Cardiac fibroblast (primary cell): ENCODE measurements at places on chromosomes 7 and 10.

GRCh38 chr7:51175316-51175991, 141.2 kb downstream of the COBL start:
- no peak for DNase-seq

- DNase-seq: peak; percentile 84
Observed at GRCh38 chr10:71964098-71964742, at the start of gene CHST3. TSS of gene CHST3 (plus strand) at chr10:71964395. CDS start at chr10:72005843, 41,448 bp downstream.

- peak; percentile 78 for DNase-seq
Observed at GRCh38 chr10:43892062-43892770, 243.5 kb upstream of the ZNF32 start.

GRCh38 chr10:14487488-14487883, 156.8 kb upstream of the FRMD4A start:
- DNase-seq: peak; percentile 30

DNA sequence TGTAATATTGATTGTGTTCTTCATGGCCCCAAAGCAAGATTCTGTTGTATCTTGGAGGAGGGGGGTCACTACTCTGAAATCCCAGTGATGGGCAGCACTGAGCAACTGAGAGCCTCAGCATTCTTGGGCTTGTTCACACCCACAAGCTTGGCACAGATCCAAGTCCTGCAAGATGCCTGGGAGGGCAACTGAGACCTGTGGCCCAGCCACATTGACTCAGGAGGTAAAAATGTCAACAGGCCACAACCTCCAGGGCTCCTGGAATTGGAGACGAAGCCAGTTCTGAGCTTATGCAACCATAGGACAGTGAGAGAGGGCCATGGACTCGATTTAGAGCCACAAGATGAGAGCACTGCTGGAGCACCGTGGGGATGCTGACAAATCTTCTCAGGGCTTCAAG, 3.1 kb upstream of the DOCK1 start:
- peak; percentile 70 for DNase-seq

- DNase-seq: peak; percentile 91
Observed at GRCh38 chr7:23396222-23397015, 73.9 kb downstream of the IGF2BP3 start.

DNA sequence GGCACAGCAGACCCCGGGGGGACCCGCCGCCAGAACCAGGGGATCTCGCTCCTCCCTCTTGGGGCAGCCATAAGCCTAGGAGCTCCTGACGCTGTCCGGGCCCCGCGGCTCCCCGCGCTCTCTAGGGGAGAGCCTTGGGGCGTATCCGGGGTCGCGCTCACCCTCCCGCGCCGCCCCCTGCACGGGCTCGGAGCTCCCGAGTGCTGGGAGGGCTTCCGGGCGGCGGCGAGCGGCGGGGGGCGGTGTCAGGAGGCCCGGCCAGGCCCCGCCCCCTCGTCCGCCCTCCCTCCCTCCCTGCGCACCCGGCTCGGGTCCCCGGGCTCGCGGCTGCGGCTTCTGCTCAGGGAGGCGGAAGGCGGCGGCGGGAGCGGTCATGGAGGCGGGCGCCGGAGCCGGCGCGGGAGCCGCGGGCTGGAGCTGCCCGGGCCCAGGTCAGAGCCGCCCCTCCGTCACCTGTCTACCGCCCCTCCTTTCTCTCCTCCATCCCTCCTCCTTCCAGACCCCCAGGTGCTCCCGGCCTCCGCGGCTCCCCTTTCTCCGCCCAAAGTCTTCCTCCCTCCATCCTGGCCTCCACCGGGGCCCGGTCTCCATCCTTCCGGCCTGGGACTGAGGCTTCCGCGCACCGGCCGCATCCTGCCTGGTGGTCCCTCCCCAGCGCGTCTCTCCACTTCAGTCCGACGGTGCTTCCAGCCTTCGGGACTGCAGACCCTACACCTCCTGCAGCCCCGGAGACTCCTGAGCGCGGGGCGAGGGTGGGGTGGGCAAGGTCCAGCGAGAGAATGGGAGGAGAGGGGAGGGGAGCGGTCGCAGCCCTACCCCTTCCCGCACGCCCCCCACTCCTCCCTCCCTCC, at the start of gene CCDC136:
CCDC136 (plus strand) TSS at position 848 of the 851 bp plus-strand sequence. CDS start 444 bp downstream, outside the sequence.
- DNase-seq: peak; percentile 50

- DNase-seq: peak; percentile 58
Observed at GRCh38 chr10:74432841-74433594, 282.0 kb downstream of the ADK start.

DNA sequence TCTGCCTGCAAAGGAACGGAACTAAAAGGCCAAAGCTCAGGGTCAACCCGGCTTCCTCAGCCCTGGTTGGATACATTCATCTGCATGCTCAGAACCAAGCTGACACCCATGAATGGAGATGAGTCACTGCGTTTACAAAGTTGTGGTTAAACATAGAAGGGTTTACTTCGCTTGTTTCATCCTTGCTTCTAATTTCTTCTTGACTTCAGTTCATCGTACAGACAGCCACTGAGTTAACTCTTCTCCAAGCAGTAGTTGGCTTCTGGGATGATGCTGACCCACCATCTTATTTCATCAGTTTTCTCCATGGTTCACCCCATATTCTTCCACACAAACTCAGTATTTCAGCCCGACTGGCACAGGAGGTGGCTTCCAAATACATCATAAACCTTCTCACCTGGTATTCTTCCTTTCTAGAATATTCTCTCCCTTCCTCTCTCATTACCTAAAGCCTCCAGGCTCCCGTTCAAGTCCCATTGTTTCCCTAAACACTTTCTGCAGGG, 166.3 kb upstream of the RNF32 start:
- peak; percentile 38 for DNase-seq

GRCh38 chr7:100157334-100158228, 942 bp downstream of the TRAPPC14 start:
- peak; percentile 78 for DNase-seq

GRCh38 chr7:123719197-123719721, 29.5 kb downstream of the WASL start:
- peak; percentile 40 for DNase-seq

DNA sequence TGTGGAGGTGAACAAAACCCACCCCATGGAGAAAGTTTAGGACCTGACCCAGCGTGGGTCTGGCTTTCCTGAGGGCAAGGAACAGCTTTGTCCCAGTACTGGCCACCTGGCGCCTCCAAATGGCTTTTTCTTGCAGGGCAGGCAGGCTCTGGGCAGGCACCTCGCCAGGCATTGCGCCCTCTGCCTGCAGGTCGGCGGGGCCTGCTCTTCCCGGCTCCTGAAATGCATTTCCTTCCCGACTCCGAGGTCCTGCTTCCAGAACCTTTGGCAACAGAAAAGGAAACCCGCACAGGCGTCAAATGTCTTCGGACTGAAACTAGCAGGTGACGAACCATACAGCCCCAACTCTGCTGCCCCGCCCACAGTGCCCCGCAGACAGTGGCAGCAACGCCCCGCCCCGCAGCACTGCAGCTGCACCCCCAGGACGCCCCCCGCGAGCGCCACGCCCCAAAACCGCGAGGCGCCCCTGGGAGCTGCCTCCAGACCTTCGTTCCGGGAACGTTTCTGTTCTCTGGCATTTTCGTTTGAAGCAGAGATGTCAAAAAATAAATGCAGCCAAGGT, 65.5 kb downstream of the C10orf143 start:
- DNase-seq: peak; percentile 5

- no peak for DNase-seq
Observed at GRCh38 chr10:102670871-102671434, 26.7 kb downstream of the TRIM8 start.

DNA sequence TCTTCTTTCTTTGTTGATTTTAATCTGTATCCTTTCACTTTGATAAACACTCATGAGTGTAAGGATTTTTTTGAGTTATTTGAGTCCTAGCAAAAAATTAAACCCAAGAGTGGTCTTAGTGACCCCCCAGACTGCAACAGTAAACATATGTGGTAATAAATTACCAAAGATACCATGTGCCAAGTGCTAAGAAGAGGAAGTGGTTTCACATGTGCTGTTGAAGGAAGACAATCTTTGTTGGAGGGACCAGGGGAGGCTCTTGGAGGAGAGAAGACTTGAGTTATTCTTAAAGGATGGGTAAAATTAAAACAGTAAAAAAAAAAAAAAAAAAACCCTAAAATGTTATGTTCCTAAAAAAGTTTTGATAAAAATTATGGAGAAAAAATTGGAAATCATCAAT, 150.2 kb downstream of the SEC23IP start:
- no peak for DNase-seq

GRCh38 chr7:496528-497295, 22.9 kb downstream of the PDGFA start:
- no peak for DNase-seq

GRCh38 chr10:14826076-14826829, 11.6 kb downstream of the CDNF start:
- DNase-seq: no peak

DNA sequence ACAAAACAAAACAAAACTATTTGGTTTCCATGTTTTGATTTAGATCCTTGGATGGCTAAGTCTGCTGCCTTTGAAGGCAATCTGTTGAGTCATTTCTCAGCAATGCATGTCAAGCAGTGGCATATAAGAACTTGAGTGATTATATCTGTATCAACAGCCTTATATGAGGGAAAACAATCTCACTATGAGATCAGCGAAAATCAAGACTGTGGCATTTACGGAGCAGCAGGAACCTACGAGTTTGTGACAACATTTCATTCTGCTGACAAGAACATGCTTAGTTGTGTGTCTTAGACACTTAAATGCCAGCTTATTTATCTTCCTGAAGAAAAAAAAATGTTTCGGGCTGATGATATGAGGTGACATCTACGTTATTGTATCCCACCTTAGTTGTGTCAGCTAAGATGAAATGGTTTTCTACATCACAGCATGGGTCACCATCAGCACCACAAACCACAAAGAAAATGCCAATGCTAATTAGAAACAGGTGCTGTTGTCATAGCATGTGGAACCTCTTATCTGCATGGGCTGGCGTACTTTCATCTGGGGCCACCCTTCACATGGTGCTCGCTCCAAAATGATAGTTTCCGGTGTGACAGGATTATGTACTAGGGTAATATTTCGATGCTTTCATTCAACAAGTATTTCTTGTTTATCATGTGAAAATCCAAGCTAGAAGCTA, 1085.5 kb downstream of the SORCS1 start:
- peak; percentile 61 for DNase-seq

- DNase-seq: peak; percentile 64
Observed at GRCh38 chr7:99386584-99387238, 12.2 kb downstream of the ARPC1B start.

DNA sequence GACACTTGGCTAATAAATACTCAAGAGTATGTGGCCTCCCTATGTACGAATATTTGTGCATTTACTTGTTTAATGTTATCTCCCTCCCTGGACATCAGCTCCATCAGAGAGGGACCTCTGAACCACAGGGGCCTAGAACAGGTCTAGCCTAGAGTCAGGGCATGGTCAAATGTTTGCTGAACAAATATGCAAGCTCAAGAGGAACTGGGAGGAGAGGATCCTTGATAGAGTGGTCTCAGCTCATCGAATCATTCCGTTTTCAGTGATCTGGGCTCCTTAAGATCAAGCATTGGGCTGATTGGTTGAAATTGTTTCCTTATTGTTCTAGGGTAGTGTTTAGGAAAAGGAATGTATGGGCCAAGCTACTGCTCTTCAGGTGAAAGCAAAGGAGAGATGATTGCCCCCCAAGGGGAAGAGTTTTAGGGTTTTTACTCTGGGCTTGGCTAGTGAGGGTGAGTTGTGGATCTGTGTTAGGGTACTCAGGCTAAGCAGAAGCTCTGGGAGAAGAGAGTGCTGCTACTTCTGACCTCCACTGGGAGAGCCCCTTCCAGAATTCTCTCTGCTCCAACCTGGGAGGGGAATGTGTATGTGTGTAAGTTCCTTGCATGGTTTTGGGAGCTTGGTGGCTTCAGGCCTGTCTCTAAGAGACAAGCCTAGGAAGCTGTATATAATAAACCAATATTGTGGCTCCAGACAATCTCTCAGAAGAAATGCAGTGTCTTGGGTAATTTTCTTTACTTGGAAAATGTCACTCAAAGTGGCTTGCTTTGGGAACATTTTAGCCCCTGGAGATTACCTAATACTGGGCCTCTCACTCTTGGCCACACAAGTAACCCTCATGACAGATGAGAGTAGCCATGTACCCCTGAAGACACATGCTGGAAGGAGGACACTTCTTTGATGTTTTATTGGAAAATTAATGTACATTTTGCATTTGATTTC, 110.0 kb downstream of the EMX2 start:
- no peak for DNase-seq

GRCh38 chr10:986881-987619, 1.2 kb upstream of the GTPBP4 start:
- DNase-seq: peak; percentile 41

GRCh38 chr10:78471326-78471722, 437.7 kb downstream of the RPS24 start:
- no peak for DNase-seq

- DNase-seq: peak; percentile 70
Observed at GRCh38 chr7:111752022-111752582, 189.8 kb upstream of the IMMP2L start.

- DNase-seq: no peak
Observed at GRCh38 chr7:148319316-148319808, 271.2 kb upstream of the C7orf33 start.

DNA sequence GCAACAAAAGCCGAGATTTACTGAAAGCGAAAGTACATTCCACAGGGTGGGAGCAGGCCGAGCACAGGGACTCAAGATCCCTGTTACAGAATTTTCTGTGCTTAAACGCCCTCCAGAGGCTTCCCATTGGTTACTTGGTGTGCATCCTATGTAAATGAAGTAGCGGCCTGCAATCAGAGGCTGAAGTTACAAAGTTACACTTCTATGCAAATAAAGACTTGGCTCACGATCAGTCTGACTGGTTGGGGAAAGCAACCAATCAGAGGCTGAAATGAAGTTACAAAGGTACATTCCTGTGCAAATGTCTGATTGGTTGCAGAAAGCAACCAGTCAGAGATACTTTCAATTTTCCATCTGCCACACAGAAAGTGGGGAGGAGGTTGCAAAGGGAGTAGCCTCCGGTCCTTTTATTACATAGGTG, 4.1 kb downstream of the ACBD7 start:
- peak; percentile 98 for DNase-seq

GRCh38 chr7:97024209-97025129, at the start of gene DLX5:
TSS of gene DLX5 (minus strand) at chr7:97024831. CDS start at chr7:97024623, 208 bp downstream.
- DNase-seq: peak; percentile 28

DNA sequence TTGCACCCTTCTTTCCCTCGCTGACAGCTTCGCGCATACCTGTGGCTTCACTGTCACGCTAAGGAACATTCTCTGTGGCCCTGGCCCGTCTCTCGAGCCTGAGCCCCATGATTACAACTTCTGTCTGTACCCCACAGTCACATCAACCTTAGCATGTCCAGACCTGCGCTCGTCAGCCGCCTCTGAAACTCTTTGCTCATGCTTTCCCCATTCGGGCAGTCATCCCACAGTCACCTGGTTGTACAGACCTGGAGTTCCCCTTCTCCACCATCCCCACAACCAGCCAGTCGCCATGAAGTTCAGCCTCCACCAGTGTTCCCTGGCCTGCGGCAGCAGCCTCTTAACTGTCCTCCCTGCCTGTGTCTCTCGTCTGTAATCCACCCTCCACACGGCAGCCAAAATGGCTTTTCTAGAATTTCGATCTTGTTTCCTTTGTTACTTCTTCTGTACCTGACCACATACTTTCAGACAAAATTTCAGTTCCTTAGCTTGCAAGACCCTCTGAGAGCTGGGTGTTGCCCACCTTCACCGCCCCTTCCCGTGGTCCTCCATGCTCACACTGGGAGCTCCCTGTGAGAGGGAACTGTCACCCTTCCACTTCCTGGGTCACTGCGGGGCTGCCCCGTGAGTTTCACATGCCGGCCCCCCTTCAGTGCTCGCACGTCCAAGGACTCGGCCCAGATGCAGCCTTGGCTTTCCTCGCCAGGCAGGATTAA, 229.2 kb downstream of the CELF2 start:
- DNase-seq: no peak

GRCh38 chr7:8114175-8114574, 145.6 kb downstream of the GLCCI1 start:
- no peak for DNase-seq
